RWPE1 (cell line): ENCODE measurements at places on chromosomes 3 and 15.

DNA sequence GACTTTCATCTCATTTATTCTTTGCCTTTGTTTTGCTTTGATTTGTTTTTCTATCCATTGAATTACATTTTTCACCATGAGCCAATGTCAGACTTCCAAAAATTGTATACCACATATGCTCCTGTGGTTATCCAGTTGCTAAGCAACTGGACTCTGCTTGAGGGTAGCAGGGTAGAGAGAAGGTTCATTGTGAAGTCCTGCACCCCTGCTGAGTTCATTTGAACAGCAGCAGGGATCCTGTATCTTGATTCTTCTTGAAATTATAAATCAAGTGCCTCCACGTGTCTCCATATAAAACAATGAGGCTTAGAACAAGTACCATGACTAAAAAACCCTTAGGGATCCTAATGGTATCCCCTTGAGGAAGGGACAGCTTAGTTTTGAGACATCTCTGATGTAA is 449.3 kb downstream of the ROBO2 start:
- no peak for DNase-seq

- peak; percentile 71 for DNase-seq
Measured at GRCh38 chr15:65940618-65940909, 71.3 kb downstream of the RAB11A start.

DNA sequence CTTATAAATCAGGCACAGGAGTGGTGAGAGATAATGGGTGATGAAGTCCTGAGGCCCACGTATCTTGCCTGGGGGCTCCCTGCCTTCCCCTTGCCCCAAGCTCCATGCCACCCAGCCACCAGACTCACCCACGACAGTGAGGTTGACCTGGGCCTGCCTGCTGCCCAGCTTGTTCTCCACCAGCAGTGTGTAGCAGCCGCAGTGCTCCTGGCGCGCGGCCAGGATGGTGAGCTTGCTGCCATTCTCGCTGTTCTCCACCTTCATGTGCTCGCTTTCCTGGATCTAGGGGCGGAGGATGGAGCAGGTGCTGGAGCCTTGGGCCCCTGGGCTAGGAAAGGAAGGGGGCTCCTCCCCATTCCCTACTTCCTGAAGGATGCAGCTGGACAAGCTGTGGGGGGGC is 79.1 kb upstream of the HACD2 start:
- no peak for DNase-seq

DNA sequence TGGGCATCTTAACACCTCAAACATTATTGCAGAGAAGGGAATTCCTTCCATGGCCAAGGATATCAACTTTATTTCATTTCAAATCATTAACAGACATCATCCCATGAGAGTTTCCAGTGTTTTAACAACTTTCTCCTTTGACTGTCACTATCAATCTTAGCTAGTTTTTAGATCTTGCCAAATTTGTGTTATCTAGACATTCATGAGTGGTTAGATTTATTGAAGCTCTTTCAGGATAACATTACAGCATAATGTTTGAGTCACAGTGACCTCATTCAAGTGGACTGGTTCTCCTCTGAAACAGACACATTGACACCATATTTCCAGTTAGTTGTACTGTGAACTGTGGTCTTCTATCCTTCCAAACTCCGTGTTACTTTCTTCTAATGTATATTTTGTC is 8.6 kb upstream of the TNFAIP8L3 start:
- no peak for DNase-seq

DNA sequence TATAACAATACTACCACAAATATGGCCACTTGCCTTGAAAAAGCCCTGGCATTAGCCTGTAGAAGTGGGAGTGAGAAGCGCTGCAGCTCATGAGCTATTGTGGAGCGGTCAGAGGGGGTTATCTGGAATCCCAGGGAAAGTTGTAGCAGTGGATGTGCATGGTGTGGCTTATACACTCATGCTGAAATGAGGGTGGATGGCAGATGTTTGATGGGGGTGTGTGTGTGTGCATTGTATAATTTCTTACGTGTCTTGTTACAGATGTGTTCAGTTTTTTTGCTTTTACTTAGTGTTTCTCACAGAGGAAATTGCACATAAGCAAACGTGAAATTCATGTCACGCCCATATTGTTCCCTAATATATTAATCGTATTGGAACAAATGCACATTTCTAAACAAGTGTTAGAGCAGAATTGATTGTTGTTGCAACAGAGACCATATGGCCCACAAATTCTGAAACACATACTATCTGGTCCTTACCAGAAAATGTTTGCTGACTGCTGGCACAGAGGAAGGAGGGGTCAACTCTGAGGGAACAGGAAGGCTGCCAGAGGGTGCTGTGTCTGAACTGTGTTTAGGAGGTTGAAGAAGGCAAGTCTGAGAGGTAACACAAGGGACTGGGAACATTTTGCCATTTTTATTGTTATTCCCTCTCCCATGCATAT is 200.0 kb upstream of the CFAP20DC start:
- no peak for DNase-seq

DNA sequence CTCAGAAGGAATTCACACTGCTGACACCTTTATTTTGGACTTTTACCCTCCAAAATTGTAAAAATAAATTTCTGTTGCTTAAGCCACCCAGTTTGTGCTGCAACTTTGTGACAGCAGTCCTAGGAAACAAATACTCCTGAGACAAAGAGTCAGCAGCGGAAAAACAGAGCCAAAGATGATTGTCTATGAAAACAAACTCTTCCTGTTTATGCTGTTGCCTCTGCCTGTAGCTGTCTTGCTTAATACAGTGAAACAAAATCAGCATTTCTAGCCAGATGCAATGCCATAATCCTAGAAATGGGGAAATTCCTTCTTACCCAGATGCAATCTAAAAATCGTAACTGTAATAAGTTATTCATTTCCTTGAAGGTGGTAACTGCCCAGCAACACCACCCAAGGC is 387.5 kb upstream of the ATP11B start:
- DNase-seq = no peak

GRCh38 chr15:77037388-77038209 is 33.3 kb downstream of the TSPAN3 start:
- DNase-seq = no peak

GRCh38 chr3:141020143-141020830 is 30.9 kb upstream of the SPSB4 start:
- DNase-seq = no peak

DNA sequence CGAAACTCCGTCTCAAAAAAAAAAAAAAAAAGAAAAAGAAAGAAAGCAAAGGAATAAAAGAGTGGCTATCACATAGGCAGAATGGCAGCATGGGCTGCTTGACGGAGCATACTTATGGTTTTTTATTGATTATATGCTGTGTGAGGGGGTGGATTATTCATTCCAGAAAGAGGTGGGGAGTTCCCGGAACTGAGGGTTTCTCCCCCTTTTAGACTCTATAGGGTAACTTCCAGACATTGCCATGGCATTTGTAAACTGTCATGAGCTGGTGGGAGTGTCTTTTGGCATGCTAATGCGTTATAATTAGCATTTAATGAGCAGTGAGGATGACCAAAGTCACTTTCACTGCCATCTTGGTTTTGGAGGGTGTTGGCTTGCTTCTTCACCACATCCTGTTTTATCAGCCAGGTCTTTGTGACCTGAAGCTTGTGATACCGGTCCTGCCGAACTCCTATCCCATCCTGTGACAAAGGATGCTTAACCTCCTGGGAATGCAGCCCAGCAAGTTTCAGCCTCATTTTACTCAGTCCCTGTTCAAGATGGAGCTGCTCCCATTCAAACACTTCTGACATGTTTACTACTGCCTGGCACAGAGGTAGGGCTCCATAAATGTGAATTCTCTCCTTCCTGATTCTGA is 15.8 kb upstream of the ABHD17C start:
- DNase-seq = no peak

DNA sequence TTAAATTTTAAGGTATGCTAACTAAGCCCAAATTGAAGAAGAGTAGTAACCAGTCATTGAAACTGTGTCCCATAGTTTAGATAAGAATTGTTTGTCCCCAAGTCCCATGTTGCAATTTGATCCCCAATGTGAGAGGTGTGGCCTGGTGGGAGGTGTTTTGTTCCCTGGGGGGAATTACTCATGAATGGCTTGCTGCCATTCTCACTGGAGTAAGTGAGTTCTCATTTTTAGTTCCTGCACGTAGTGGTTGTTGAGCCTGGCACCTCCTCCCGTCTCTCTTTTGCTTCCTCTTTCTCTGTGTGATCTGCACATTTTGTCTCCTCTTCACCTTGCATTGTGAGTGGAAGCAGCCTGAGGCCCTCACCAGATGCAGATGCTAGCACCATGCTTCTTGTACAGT is 1271.0 kb downstream of the NSUN3 start:
- peak; percentile 8 for DNase-seq
